ENCODE measurements at places on chromosomes 5 and 9.

- DNase-seq = no peak
These were observed 13.0 kb downstream of the SEC61B start for GRCh38 chr9:99235069-99235468.

DNA sequence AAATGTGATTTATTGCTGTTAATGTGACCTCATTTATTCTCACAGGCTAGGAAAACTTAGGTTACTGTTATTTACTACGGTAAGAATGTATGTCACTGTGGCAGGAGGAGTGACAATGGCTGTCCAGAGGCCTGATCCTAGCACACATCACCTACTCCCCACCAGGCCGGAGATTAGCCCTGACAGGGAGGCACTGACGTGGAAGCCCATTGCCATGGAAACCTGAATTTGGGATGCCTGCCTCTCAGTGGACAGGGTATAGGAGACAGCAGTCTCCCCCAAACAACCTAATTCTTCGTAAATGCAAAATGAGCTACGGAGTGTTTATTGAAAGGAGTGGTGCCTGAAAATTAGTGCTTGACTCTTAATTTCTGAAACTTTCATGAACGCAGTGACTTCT is 87.6 kb upstream of the SMARCA2 start:
- DNase-seq = no peak

GRCh38 chr5:77847814-77848290 is 71.7 kb upstream of the TBCA start:
- DNase-seq = no peak

GRCh38 chr9:105244734-105245028 is 230 bp downstream of the SLC44A1 start:
- no peak for DNase-seq

- no peak for DNase-seq
These were observed 13.8 kb downstream of the ENHO start for GRCh38 chr9:34508951-34509350.

DNA sequence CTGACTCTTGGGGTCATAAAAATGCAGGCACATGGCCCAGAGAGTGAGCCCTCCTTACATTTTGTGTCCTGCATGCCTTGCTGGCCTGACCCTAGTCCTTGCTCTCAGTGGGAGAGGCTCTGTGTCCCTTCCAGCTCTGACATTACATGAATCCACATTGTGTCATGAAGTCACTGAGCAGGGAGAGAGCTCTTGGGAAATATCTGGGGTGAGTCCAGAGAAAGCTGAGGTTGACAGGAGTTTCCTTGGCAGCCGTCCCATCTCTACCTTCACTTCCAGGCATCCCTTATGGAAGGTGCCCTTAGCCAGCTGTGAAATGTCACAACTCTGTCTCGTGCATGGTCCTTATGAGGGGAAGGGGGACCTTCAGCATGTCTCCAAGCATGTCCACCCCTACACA is 41.0 kb downstream of the FAT2 start:
- no peak for DNase-seq

DNA sequence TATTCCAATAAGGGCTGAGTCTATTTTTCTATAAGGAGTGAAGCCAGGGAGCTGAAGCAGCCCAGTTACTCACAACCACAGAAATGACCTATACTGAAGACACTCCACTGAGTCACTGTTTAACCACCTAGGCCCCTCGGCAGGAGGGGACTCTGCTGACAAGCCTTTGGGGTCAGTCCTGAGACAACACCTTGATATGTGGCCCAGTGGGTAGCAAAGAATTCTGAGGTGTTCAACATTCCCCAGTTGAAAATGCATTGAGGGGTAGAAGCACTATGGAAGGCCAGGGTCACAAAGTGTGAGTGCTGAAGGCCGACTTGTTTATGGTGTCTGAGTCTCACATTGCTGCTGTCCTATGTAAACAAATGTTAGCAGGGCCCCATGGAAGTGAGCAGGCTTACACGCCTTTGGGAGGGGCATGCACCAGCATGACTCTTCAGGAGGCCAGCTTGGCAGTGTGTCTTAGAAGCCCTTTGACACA is 112.6 kb upstream of the NFIL3 start:
- no peak for DNase-seq

GRCh38 chr9:86407022-86407421 is 52.8 kb upstream of the TUT7 start:
- DNase-seq = no peak

DNA sequence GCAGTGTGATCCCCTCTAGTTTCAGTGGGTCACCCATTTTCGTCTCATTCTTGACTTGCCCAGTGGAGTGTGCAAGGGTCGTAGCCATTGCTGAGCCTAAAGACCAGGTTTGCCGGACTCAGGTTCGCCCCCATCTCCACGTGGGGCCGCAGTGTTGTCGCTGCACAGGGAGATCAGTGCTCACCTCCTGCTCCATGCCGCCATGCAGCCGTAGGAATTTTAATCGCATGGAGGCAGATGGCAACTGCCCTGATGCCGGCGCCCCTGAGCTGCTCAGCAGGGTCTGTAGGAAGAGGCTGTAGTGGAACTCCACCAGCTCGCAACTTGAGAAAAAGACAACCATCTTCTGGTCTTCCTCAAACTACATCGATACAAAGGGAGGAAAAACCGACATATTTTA is 24.1 kb downstream of the DDX31 start:
- no peak for DNase-seq

DNA sequence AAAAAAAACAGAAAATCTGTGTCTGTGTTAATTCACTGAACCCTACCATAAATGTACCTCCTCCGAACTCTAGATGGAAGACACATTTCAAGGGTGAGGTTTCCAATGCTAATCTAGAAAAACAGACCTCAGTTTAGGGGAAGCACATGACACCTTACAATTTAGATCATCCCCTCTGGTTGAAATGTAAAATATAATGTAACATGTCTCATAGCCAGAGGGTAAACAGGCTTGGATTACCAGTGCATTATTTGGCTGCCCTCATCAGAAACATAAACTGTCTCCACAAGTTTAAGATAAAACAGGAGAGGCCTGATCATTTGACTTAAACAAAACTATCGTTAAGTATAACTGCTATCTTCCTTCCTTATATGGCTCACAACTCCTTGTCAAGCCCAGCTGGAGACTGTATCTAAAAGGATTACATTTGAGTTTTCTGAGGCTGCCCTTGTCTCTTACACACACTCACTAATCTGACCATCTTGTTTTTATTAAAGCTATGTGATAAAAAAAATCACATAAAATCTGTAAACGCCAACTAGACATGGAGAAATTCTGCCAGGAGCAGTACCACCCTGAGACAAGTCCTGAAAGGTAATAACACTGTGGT is 105.7 kb downstream of the LURAP1L start:
- no peak for DNase-seq

DNA sequence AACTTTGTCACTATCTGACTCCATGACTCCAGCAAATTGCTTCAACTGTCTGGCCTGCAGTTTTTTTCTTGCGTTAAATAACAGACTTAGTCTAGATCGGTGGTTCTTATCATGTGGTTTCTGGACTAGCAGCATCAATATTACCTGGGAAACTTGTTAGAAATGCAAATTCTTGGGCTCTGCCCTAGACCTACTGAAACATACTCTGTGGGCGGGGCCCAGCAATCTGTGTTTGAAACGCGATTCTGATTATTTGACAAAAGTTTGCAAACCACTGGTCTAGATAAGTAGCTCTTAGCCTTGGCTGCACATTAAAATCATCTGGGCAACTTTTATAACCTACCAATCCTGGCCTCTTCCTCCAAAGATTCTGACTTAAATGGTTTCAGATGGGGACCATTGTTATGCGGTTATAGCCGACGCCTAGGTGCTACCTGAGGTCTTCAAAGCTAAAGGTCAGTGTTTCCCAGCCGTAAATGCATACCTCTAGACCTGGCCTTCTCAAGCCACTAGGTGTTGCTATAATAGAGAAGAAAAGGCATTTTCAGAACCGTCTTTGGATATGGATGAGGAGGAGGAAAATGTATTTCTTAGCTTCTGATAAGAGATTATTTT is 74.0 kb downstream of the C9orf85 start:
- DNase-seq = no peak

GRCh38 chr9:128416014-128416413 is 4.6 kb upstream of the CERCAM start:
- no peak for DNase-seq

GRCh38 chr5:163565931-163566608 is 60.7 kb downstream of the MAT2B start:
- peak; percentile 53 for DNase-seq

GRCh38 chr9:73923796-73924195 is 573.3 kb upstream of the RORB start:
- no peak for DNase-seq

DNA sequence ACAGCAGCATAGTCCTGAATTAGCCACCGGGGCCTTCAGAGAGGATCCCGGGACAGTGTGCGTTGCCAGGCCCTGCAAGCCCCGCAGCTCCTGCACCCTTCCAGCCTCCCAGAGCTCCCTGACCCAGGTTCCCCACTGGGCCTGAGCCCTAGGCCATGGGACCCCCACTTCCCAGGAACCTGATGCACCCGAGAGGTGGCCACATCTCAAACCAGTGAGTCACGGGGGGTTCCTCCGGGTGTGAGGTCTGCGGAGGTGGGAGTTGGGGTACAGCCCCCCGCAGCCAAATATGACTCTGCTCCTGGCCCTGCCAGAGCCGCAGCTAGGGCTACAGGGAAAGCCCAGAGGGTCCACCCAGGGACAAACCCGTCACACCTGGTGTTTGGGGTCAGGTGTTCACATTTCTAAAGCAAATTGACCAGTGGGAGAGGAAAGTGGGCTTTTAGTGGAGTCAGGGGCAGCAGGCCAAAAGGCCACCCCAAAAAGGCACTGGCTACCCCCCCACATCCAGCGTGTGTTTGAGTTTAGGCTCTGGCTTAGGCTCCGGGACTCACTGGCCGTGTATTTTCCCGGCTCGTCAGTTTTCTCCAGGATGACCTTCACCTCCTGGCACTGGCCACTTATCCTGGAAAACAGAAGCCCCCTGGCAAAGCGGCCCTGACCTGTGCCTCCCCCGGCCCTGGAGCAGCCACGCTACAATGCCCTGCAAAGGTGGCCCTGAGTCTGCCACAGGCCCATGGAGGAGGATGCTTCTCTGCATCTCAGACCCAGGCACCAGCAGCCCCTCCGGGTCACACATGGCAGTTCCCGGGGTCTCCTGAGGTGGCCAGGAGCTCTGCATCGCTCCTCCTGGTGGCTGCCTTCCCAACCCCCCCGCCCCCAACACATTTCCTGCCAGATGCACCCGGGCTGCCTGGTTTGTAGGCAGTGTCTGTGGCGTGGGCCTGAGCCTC is 17.4 kb upstream of the OBP2B start:
- DNase-seq = no peak

DNA sequence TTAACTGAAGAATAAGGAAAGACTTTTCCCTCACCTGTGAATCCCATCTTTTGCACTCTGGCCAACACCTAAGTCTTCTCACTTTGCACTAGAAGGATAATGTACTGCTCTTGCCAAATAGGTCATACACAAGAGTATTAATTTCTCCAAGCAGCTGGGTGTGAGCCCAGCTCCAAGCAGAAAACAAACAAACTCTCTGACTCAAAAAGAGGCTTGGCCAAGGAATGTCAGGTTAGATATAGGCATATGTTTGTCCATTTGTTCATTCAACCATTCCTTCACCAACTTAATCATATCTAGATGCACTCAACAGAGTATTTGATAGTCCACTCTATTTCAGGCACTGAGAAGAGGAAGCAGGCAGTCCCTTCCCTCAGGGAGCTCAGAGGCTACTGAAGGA is 84.4 kb downstream of the HTR4 start:
- DNase-seq = no peak

- no peak for DNase-seq
These were observed 76.4 kb upstream of the ARAP3 start for GRCh38 chr5:141758310-141758998.

DNA sequence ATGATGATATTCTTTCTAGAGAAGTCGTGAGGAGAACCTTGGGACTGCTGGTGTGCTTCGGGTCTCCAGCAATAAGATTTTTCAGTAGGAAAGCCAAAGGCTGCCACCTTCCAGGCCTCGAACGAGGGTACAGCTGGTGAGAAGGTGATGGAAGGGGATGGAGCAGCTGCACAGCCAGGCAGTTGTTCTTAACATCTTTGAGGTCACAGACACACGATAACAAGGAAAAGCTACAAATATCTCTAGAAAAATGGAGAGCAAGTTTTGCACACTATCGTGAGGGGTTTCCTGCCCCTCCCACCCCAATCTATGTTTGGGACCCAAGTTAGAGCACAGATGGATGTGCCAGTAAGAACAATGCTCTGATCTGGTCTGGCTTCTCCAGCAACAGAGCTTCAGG is 6.8 kb upstream of the IL7R start:
- DNase-seq = no peak

GRCh38 chr5:72063219-72063819 is 44.0 kb upstream of the MAP1B start:
- DNase-seq = no peak

- DNase-seq = no peak
These were observed 248.7 kb upstream of the SLC30A5 start for GRCh38 chr5:68845131-68845530.

DNA sequence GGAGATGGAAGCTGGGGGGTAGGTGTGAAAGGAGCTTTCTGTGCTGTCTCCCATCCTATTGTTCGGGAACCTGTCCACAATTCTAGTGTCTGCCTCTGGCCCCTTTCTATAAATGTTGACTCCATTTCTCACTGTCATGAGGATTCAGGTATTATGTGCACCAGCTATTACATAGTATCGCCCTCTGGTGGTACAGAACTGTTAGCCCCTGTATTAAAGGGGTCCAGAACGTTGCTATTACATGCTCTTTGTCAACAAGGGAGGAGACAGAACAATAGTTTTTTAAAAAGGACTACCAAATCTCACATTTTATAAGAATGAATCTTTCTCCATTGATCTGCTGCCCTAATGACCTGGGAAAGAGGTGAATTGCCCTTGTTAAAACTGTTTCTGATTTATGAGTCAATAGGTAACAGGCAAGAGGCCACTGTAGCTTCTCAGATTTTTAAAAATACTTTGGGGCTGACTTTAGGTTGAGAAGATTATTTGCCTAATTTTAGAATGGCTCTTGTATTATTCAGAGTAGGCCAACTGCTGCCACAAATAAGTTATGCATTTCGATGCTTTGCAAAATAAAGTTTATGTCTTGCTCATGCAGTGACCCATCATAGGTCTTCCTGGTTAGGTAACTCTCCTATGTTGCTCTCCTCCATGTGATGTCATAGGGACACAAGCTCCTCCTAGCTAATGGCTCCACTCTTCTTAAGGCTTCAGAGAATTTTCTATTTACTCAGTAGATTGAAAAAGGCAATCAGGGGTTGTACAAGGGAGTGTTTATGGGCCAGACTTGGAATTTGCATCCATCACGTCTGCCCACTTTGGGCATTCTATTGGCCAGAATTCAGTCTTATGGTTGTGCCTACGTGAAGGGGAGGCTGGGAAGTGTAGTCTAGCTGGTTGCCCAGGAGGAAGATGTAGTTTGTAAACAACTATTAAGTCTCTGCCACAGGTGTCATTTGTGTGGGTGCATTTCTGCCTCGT is 20.8 kb downstream of the DCANP1 start:
- no peak for DNase-seq

DNA sequence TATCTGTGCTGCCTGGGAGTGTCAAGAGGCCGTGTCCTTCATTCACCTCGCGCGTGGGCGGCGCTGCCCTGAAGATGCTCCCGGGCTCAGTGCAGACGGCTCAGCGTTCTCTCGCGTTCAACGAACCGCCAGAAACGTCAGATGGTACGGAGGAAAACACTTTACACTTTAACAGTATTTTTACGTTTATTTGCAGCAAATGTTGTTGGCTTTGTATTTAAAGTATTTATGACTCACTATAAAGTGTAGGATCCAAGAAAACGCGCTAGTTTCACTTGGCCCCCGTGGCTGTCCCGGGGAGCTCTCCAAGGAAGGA is 544 bp upstream of the ERCC6L2 start:
- DNase-seq = peak; percentile 63

Data from right cardiac atrium (tissue), 5 donors.